ENCODE measurements at places on chromosomes 5 and 9.

DNA sequence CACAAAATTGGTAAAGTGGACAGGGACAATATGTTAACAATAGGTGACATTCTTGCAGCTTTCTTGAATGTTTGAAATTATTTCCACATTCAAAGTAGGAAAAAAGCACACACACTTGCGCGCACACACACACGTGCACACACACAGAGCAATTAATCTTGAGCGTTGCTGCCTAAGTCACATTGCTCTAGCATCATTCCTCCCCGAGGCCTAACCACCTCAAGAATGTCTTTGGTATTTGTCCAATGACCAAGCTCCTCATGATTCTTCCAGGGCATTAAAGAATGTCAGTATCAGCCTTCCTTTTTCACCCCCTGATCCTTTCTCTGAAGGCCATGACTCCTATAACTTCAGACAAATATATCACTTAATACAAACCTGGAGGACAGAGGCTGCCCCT lies 198.1 kb downstream of the NPR3 start:
- no peak for DNase-seq

DNA sequence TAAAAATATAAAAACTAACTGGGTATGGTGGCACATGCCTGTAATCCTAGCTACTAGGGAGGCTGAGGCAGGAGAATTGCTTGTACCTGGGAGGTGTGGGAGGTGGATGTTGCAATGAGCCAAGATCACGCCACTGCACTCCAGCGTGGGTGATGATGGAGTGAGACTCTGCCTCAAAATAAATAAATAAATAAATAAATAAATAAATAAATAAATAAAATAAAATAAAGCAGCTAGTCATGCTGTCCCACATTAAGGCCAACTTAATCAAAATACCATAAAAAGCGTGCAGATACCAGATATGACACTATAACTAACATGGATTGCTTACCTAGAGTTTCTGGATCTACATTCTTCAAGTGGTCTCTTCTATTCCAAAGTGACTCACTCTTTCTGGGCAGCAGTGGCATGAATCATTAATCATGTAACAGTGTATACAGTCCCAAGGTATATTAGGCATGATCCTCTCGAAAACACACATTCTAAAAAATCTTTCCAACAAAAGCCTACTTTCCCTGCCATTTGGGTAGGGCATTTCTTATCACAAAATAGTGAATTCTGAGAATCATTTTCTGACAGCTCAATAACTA lies 187.1 kb downstream of the ELAVL2 start:
- no peak for DNase-seq

GRCh38 chr5:176904276-176904675 lies 5.1 kb upstream of the HK3 start:
- no peak for DNase-seq

GRCh38 chr5:43604699-43605098 lies 1.7 kb downstream of the NNT start:
- DNase-seq, result no peak

DNA sequence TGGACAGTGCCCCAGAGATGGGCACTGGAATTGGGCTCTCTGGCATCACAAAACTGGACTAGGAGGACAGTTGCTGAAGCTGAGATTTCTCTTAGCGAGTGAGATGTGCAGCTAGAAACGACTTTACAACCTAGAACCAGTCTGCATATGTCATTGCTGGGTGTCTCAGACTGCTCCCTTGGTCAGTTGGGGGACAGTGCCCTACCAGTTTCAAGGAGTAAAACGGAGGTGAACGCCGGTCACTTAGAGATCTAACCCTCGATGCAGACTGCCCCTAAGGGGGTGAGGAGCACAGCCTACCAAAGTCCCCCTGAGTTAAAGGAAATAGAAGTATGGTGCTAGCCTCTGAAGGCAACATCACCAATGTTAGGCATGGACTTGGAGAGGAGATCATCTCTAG lies 704.4 kb upstream of the CDH9 start:
- DNase-seq, result no peak

DNA sequence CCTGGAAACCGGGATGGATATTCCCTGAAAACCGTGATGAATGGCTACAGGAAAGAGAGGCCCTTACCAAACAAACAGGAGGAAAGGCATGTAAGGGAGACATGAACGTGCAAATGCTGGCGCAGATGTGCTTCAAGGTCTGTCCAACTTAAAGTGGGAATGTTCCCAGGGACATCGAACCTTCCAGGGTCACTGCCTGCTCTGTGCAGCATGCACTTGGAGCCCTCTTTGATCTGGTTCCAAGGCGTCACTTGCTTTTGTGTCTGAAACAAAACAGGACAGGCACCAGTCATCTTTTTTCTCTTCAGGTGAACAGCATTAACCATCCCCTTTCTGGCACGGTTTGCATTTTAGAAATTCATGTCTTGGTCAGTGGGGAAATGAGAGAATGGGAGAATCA lies 479.4 kb downstream of the RASEF start:
- DNase-seq, result no peak

Data from activated gamma-delta T cell treated with Interleukin-2 at 50 U/mL for 16 hours (primary cell).